ENCODE measurements at places on chromosomes 11 and 22.

DNA sequence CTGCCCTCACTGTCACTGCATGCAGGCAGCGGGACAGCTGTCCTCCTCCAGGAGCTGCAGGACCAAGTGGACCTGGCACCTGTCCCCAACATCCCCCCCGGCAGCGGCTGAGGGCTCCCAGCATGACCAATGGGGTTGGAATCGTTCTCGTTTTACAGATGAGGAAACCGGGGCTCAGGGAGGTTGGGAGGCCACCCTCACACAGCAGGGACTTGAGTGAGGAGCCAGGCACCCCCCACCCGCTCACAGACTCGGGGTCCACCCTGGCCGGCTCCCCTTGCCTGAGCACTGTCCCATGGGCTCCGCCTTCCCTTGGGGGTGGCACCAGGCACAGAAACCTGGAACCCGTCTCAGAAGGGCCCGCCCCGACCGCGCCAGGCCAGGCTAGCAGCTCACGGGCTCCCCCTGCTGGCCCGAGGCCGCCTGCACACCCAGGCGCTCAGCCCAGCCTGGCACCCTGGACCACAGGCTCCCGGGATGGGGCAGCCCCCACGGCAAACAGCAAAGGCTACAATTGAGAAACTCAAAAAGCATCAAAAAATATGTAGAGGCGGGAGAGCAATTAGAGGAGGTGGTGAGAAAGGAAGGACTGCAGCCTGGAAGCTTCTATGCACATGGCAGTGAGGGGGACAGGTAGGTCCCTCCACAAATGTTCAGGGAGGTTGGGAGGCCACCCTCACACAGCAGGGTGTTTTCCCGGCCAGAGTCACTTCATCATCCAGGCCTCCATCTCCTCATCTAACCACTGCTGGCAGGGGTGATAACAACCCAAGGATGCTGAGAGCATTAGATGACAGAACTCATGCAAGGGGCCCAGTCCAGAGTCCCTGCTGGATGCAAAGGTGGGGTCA, 12.8 kb downstream of the MACROD1 start:
- DNase-seq: peak; percentile 24

- DNase-seq: no peak
These were observed 97.7 kb downstream of the RBFOX2 start for GRCh38 chr22:35930933-35931332.

DNA sequence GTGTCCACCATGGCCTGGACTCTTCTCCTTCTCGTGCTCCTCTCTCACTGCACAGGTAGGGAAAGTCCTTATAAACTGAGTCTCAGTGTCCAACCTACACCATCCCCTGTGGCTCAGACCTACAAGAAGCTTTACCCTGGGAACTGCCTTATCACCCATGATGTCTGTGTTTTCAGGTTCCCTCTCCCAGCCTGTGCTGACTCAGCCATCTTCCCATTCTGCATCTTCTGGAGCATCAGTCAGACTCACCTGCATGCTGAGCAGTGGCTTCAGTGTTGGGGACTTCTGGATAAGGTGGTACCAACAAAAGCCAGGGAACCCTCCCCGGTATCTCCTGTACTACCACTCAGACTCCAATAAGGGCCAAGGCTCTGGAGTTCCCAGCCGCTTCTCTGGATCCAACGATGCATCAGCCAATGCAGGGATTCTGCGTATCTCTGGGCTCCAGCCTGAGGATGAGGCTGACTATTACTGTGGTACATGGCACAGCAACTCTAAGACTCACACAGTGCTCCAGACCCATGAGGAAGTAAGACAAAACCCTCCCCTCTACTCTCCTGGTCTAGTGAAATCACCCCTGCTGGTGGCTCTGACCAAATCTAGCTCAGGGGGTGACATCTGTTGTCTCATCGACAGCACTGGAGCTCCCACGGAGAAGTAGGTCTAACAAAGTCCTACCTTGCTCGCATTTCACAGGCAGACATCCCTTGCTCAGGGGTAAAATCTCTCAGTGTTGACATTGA, 74.3 kb downstream of the VPREB1 start:
- DNase-seq: no peak

DNA sequence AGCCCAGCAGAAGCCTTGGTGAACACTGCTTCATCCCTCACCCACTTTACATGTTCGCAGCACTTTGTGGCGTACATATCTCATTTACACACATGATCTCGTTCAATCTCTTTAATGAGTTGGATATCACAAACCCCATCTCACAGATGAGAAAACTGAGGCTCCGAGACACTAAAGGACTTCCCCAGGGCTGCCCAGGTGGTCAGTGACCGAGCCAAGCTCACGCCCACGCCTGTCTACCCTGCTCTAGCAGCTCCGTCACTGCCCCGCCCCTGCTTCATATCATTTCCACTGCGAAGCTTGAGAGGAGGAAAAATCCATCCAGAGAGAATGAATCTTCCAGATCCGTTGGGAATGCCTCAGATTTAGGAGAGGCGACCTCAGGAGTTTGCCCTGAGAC, 11.8 kb upstream of the DSCAML1 start:
- no peak for DNase-seq

DNA sequence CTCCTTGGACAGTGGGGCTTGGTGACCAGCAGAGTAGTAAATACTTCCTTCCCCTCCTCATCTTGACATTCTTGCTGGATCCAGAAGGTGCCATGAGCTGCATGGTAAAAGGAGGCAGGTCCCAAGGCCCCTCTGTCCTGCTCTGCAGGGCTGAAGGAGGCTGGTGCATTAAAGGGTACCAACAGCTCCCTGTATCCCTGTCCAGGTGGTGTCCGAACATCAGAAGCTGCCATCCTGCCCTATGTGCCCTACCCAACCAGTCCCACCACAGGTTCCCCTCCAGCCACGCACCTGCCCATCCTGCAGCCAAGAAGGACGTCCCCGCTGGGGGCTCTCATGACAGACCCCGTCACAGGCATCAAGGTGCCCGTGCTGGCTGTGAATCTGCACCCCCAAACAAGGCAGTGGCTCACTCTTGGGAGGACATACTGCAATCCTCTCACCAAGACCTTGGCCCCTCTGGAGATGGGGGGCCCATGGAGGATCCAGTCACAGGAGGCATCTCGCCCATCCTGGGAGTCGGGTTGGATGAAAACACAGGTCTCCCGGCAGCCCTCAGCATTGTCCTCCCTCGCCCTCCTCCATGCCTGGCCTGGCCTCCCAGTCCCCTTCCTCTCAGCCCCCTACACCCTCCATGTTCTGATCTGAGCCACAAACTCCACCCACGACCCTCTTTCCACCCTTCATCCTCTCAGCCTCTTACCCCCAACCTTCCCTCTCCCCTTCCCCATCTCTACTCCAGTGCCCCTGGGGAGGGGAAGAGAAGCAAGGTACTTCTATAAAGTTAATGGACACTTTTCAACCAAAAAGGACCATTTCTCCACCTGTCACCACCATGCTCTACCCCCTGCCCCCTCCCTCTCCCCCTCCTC, 55.1 kb downstream of the BTG4 start:
- DNase-seq: no peak

- DNase-seq: no peak
These were observed 108.4 kb downstream of the GGTLC2 start for GRCh38 chr22:22752556-22753477.

DNA sequence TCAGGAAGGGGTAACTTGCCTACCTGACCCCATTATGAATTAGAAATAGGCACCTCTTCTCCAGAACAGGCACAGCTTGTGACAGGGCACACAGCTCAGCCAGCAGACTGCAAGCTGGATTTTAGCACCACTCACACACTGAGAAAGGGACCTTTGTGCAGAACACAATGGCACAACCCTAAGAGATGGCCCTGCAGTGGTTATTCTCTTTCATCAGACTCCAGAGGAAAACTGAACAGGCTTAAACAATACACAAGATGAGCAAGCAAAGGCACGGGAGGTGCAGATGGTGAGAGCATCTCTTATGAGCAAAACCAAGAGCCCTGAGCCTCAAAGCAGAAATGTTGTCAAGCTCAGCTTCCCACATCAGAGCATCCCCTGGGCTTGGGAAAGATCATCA, 93.8 kb upstream of the LRRC55 start:
- DNase-seq: no peak

GRCh38 chr22:19704355-19705015, 9.8 kb upstream of the SEPTIN5 start:
- no peak for DNase-seq

GRCh38 chr11:104337273-104337672, 173.3 kb upstream of the PDGFD start:
- no peak for DNase-seq

DNA sequence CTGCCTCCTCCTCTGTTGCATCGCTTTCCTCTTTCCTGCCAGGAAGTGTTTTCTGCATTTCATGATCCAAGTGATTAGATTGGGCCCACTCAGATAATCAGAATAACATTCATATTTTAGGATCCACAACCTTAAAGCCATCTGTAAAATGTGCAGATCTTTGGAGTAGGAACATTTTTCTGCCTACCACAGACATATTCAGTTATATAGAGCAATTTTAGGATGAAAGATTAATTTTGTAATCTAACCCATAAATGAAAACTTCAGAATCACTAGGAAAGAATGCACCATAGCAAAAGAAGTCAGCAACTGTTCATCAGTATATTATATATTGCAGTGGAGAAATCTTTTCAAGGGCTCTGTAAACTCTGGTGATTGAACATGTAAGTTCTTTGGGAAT, 659.9 kb upstream of the LUZP2 start:
- no peak for DNase-seq

DNA sequence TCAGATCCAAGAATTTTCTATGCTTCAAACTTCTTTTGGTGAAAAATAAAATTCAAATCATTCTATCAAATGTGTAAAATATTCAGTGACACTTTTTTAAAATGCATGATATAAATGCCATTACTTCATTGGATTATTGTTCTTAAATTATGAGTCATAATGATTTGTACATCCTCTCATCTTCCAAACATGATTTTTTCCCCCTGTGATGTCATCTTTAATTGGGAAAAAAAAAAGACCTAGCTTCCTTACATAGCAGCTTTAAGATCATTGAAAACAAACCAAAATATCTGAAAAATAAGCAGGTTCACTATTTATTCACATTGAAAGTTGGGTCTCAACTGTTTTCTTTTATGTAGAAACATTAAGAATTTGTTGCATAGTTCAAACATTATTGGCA, 1549.4 kb downstream of the LRRC4C start:
- DNase-seq: no peak

DNA sequence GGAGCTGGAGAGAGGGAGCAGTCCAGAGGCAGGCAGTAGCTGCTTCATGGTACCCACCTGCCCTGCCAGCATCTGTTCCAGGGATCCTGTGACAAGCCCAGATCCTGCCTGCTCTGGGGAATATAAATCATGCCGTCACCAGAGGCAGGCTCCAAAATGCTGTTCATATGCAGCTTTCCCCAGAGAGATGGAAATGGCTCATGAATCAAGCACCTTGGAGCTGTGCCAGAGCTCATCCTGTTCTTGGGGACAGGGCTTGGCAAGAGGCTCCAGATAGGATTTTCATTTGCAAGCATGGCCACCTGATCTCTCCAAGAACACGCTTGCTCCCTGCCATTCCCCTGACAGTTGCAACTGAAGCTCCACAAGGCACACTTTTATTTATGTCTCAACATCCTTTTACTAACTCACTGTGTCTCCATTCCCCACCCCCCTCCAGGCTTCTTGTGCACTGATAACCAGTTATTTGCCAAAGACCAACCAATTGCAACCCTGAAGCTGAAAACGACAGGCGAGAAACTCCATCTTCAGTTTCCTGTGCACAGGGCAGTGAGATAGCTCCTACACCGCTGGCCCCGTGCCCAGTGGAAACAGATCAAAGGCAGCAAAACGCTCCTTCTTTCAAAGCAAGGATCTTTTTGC, 115.8 kb upstream of the PITPNB start:
- DNase-seq: no peak

- no peak for DNase-seq
These were observed 155.7 kb downstream of the CWF19L2 start for GRCh38 chr11:107301878-107302277.

GRCh38 chr11:122305426-122306320, 189.7 kb upstream of the BLID start:
- DNase-seq: no peak

GRCh38 chr11:126669416-126669815, 313.9 kb downstream of the ST3GAL4 start:
- no peak for DNase-seq

DNA sequence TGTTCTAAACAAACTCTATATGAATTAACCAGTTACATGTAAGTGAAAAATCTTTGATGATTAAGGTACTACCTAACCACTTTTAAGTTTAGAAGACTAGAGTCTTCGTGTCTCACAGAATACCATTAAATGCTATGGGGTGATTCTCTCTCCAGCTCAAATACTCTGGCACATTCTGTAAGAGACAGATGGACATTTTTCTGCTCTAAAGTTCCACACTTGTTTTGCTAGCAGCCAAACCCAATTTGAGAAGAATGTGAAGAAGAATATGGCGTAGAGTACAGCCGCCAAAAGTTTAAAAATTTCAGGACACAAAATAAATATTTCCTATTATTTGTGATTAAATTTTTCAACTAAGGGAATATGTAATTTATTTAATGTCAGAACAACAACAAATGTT, 339.1 kb downstream of the GUCY1A2 start:
- no peak for DNase-seq

GRCh38 chr11:7604331-7604955, 68.9 kb downstream of the CYB5R2 start:
- DNase-seq: no peak

DNA sequence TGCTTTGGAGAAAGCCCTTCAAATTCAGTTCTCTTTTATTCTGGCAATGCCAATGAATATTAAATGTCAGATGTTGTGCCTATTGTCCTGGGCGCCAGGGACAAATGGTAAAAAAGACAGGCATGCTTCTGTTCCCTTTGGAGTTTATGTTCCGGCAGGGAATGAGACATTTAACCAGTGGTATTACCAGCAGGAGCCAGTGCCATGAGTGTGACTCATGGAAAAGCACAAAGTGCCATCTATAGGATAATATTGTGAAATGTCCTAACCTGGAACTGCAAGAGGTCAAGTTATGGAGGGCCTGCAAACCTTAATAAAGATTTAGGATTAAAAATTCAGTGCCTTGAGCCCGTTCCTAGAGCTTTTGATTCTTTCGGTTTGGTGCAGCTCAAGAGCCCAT, 39.5 kb downstream of the REXO2 start:
- DNase-seq: no peak

- no peak for DNase-seq
These were observed 2.5 kb downstream of the KRTAP5-4 start for GRCh38 chr11:1619449-1619848.

GRCh38 chr11:312092-312816, 1.6 kb upstream of the IFITM1 start:
- no peak for DNase-seq

- DNase-seq: no peak
These were observed 39.9 kb downstream of the SGSM3 start for GRCh38 chr22:40410272-40410671.

GRCh38 chr22:45938913-45939312, 38.0 kb downstream of the WNT7B start:
- no peak for DNase-seq

GRCh38 chr22:19658967-19659804, 55.1 kb upstream of the SEPTIN5 start:
- DNase-seq: no peak

GRCh38 chr11:8886322-8886721, 24.7 kb upstream of the AKIP1 start:
- DNase-seq: no peak

- no peak for DNase-seq
These were observed 2.3 kb downstream of the GAB2 start for GRCh38 chr11:78415338-78415737.

- no peak for DNase-seq
These were observed 12.3 kb upstream of the ARL14EP start for GRCh38 chr11:30310623-30311022.

GRCh38 chr11:96841792-96842191, 452.0 kb downstream of the JRKL start:
- no peak for DNase-seq

All from stimulated activated CD4-positive, alpha-beta T cell treated with anti-CD3 and anti-CD28 coated beads, TNF-alpha, amount 100 ng/mL, for 1 hour (primary cell).